Pancreas (tissue), 10 donors: ENCODE measurements at places on chromosomes 2 and 18. TPM values are rescaled to one million over a fixed set of nuclear protein-coding genes. Genes with fewer than 3 reads are reported as not detected.

The MC2R gene
- total RNA-seq = not detected

The EMILIN1 gene
- 3.2 TPM for total RNA-seq

The TUBA3D gene
- not detected for total RNA-seq

DNA sequence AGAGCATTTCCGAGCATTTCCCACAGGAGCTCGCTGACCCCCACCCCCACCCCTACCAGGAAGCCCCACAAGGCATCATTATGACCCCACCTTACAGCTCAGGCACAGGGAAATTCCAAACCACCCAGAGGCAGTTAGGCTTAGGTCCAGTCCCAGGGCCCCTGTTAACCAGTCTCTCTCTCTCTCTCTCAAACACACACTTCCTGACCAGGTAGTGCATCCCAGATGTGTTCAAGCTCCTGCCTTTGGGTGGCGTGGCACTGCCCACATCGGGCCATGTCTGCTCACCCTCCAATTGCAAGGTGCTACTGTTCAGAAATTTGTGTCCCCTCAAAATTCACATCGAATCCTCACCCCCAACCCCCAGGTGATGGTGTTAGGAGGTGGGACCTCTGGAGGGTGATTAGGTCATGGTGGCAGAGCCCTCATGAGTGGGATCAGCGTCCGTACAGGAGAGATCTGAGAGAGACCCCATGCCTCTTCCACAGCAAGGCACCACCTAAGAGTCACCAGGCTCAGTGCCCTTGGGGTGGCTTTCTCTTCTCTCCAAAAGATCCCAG lies 8.8 kb downstream of the COPS9 start:
- DNase-seq = no peak

GRCh38 chr2:224017957-224018356 lies 21.1 kb downstream of the SERPINE2 start:
- DNase-seq = no peak

DNA sequence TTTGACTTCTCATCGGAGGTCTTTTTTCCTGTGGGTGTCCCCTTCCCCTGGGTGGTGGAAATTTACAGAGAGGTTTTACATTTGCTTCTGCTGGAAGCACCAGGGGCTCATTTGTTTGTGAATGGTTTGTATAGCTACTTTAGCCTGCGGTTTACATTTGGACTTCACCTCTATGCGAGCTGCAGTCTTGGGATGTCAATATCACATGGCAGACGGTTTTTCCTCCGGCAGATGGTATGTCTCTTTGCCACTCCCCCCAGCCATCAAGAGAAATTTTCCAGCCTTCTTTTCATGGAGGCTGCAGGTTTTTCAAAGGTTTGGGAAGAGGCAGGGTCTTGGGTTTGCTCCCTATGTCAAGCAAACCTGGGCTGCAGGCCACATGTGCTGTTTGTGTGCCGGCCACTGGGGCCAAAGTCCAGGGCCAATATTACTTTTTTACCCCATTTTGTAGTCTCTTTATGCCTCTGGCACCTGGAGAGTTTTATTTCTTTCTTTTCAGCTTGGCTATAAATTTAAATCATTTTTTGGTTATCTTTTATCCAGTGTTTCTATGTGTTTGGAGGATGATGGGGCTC lies 23.9 kb upstream of the BOD1L2 start:
- no peak for DNase-seq

DNA sequence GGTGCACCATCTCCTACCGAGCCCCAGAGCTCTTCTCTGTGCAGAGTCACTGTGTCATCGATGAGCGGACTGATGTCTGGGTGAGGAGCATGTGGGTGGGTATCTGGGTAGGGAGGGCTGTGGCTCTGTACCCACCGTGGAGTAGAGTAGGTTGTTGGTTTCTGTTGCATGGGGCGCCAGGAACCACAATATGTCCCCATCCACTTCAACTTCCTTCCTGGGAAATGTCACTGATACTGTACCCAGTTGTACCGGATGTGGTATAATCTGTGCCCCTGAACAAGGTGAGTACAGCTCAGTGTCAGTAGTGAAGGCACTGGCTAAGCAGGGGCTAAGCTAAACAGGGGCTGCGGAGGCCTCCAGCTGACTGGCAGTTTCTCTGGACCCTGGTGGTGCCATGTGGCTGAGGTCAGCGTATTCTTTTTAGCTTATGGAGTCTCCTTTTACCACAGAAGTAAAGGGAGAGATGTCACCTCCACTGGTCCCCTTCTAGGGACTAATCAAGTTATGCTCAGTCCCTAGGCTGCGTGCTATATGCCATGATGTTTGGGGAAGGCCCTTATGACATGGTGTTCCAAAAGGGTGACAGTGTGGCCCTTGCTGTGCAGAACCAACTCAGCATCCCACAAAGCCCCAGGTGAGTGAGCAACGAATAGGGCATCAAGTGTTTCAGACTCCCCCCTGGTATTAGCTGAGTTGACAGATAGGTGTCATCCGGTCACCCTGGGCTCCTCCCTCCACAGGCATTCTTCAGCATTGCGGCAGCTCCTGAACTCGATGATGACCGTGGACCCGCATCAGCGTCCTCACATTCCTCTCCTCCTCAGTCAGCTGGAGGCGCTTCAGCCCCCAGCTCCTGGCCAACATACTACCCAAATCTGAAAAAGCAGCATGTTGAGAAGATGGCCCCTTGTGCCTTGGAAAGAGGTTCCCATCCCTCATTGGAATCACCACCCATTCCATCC lies 2.7 kb downstream of the STK16 start:
- no peak for DNase-seq
